Fibroblast of gingiva (primary cell): ENCODE measurements at places on chromosomes 16 and 17.

DNA sequence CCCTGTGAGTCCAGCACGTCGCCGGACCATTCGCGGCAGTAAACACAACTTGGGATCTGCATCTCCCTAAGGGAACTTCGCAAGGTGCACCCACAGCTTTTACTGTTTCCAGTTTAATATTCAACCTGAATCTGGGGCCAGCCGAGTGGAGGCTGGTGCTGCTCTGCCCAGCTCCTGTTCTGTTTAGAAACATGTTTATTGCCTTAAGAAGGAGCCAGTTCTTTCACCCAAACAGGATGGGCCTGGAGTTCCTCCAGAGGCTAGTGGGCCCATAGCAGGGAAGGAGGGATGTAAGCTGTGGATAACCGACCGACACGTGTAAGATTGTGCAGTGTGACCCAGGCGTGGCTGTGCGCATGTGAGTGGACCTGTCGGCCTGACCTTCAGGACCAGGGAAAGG lies 17.4 kb downstream of the TBC1D24 start:
- DNase-seq, result no peak

GRCh38 chr16:75818491-75818890 lies 92.2 kb upstream of the CPHXL start:
- peak; percentile 1 for DNase-seq

DNA sequence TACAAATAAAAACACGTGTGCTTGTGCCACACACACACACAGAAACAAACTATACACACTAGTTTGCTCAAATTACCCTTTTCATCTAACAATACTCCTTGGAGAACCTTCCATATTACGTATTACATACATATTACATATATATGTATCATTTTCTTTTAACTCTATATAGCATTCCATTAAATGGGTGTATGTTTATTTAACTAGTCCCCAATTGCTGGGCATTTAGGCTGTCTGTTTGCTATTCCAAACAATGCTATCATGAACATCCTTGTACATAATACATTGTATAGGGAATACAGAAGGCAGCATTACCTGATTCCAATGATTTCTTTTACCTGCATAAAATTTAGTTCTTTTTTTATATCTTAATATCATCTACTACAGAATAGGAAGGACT lies 73.1 kb downstream of the SKAP1 start:
- DNase-seq, result no peak

DNA sequence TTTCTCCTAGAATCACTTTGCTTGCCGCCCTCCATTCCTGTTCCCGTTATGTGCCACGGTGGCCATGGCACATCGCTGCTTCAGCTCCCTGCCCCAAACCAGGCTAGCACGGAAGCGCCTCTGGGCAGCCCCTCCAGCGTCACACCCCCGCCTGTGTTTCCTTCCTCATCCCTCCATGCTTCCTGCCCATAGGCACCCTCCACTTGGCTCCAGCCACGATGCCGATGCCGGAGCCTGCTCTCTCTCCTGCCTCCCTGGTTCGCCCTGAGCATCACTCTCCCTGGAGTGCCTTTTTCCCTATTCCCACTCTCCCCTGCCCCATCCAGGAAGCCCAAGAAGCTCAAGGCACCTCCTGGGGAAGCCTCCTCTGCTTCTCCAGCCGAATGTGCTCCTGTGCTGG lies 3.2 kb upstream of the ARHGAP23 start:
- DNase-seq, result no peak

DNA sequence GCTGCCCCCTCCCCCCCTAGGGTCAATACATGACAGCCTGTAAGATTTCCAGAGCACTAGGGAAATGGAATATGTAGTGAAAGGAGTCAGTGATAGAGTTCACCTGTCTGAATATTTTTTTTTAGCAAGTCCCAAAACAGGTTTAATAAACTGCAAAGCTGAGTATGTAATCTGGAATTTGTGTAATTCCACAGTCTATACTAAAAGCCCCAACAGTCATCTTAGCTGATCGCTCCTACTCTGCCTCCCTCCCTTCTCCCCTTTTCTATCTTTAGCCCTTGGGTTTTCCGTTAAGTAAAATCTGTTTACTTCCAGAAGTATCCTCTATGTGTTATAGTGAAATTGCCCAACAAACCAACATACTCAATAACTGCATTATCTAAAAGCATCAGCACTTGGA lies 3.5 kb downstream of the CDH13 start:
- DNase-seq, result no peak

DNA sequence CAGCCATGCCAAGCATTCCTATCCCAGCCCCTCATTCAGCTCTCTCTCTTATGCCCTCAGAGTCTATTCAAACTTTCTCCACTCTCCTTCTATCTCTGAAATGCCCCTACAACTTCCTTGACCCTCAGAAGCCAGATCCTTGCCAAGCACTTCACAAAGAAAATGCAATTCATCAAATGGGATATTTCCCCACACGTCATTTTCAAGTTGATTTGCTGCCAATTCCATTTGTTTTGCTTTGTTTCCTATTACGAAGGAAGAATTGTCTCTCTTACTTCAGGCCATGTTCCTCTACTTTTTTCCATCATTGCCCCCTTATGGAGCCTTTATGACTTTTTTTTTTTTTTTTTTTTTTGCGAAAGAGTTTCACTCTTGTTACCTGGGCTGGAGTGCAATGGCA lies 9.2 kb upstream of the ALOX12 start:
- no peak for DNase-seq

GRCh38 chr17:19723964-19724363 lies 7.6 kb upstream of the SLC47A2 start:
- no peak for DNase-seq

DNA sequence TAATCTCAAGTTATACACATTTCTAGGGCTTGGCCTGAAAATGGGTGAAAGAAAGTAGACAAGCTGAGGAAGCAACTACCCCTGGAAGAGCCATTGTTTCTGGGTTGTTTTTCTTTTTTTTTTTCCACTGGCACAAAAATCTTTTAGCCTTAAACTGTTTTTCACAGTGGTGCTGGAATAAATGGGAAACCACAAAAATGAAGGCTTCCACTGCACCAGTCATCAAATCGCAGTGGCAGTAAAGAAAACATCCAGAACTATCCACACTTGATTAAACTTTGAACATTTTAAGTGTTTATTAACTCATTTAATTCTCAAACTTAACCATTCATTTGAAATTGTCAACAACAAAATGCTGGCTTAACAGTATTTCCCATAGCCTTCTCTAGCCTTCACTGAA lies 14.3 kb downstream of the CMTM4 start:
- DNase-seq, result no peak

- no peak for DNase-seq
Observed at GRCh38 chr16:88662222-88662842, 559 bp downstream of the MVD start.

GRCh38 chr17:57920916-57921703 lies 34.1 kb downstream of the CUEDC1 start:
- peak; percentile 48 for DNase-seq

DNA sequence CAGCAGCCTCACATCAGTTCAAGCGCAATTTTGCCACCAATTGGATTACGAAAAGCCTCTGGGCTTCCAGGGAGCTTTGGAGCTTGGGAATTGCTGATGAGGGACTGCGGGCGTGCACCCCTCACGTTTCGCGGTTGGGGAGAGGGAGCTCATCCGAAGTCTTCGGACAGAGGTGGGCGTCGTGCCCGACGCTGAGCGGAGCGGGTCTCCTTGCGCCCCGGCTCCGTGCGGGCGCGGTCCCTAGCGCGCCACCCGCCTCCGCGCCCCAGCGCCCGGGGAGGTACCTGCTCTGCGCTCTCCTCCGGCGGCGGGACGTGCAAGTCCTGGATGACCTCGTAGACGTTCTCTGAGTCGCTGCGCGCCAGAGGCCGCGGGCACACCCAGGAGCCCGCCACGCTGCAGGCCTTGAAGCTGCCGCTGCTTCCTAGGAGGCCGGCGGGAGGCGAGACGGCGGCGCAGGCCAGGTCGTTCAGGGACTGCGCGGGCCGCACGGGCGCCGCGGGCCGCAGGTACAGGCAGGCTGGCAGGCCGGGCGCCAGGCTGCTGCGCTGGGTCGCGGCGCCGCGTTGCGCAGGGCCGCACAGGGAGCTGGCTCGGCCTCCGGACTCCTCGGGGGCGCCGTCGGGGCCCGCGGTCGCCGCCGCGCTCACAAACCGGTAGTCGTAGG lies 3.2 kb downstream of the ARHGAP27 start:
- no peak for DNase-seq

DNA sequence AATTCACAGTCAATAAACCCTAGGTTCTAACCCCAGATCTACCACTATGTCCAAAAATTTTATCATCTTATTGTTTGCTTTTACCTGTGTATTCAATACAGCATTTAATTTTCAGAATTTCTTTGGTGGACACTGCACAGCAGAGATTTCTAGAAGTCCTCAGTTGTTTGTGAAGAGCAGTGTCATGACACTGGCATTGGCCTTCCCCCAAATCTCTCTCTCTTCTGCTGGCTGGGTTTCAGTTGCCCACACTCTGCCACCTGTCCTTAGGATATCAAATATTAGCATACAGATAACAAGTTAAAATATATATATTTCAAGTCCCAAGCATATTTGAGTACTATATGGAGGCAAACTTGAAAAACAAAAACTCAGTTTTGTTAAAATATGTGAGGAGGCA lies 2.0 kb upstream of the THUMPD1 start:
- no peak for DNase-seq

DNA sequence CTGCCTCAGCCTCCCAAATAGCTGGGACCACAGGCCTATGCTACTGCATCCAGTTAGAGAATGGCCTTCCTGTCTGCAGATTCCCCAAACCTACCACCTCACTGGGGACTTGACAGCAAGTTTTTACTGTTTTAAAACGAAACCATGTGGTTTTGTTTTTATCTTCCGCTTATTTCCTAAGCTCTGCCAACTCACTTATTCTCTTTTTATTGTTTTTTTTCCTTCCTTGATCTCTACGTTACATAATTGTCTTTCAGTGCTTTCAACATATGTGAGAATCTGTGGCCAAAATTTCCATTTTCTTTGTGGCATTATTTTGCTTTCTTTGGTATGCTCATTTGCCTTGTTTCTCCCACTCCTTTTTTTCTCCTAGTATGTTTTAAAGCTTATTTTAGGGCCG lies 14.6 kb upstream of the SLC38A7 start:
- no peak for DNase-seq

- no peak for DNase-seq
Observed at GRCh38 chr16:70582280-70582978, 58.8 kb downstream of the SF3B3 start.

DNA sequence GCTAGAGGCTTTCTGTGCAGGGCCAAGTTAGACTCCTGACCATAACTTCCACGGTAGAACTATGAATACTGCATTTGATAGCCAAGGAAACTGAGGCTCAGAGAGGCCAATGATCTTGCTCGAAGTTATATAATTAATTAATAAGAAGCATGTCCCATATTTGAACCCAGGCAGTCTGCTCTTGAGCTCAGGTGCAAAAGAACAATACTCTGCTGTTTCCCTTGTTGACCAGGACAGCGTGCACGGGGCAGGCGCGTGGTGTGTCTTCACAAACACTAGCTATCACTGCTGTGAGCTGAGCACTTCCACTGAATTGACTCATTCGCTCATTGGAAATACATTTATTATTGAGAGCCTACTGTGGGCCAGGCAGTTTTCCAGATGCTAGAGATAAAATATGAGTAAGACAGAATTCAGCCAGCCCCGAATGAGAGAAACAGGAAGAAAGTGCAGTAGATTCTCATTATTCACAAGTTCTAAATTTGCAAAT lies 1.6 kb downstream of the CHD9 start:
- DNase-seq, result no peak

- DNase-seq, result peak; percentile 96
Observed at GRCh38 chr17:2954898-2955445, 108.4 kb downstream of the OR1D5 start.

- no peak for DNase-seq
Observed at GRCh38 chr16:23356941-23357340, 54.8 kb downstream of the SCNN1B start.

- DNase-seq, result no peak
Observed at GRCh38 chr16:29256501-29256981, 150.0 kb downstream of the NPIPB11 start.

- DNase-seq, result peak; percentile 69
Observed at GRCh38 chr16:31118223-31119155, 1.0 kb downstream of the KAT8 start.

DNA sequence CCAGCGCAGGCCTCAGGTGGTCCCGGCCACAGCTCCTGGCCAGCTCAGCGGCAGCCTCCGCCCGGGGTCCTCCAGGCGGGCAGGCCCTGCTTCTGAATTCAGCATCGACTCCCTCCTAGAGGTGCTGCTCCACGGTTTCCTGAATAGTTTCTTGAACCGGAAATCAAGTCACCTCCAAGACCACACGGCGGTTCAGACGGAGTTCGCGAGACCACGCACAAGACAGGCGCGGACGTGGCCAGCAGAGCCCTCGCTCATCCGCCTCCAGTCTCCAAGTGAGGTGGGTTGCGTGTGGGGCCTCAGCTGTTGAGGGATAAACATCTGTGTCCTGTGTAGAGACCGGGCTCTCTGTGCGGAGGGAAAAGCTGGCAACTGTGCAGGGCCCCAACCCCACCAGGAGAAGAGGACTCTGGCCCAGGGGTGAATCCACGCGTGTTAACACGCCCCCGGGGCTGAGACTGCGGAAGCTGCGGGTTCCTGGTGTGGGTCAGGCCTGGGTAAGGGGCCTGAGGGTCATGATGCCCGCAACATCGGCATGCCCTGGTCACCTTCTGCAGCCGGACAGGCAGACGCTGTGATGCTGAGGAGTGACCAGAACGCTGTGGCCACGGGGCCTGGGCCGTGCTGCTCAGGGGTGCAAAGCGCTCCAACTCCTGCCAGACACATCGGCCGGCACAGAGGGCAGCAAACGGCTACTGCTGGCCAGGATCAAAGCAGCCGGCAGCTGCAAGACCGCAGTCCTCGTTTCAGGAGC lies 55.0 kb upstream of the METRNL start:
- DNase-seq, result no peak

GRCh38 chr16:57175896-57176295 lies 9.9 kb downstream of the PSME3IP1 start:
- peak; percentile 56 for DNase-seq

- no peak for DNase-seq
Observed at GRCh38 chr16:18948372-18949020, 22.3 kb upstream of the SMG1 start.

- DNase-seq, result no peak
Observed at GRCh38 chr17:3502466-3502865, 26.7 kb downstream of the ASPA start.

DNA sequence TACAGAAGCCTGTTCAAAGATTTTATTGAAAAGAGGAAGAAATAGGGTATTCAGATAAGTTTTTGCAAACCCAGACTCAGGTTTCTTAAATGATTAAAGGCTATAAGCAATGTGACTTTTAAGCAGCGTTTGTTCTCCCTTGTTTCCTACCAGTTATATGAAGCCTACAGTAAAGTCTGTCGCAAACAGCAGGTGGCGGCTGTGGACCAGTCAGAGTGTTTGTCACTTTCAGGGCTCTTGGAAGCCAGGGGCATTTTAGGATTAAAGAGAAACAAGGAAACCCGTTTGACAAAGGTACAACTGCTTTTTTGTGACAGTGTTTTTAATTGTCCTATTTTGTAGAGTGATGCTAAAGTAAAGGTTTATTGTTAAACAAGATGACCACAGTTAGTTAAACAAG lies 7.7 kb upstream of the RARA start:
- no peak for DNase-seq

- DNase-seq, result peak; percentile 73
Observed at GRCh38 chr16:10738231-10739077, 5.2 kb upstream of the NUBP1 start.
